KG1 (cell line): ENCODE measurements at places on chromosomes 6 and 20.

DNA sequence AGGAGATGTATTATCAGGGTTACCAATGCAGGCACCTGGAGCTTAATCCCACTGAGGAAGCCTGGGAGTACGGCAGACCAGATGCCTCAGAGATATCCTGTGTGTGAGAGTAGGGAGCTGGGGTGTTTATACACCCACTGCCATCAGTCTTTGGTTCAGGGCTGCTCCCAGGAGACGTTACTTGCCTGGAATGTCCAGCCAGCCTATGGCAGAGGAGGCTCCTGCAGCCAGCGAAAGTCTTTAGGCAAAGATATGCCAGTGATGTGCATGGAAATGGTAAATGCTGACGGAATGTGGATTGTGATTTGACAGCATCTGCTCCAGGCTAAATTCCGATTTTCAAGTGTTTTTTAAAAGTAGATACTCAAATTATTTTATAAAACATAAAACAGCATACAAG lies 282.0 kb downstream of the BTBD3 start:
- DNase-seq, result no peak

- DNase-seq, result no peak
Observed at GRCh38 chr6:106895703-106896040, 78.9 kb downstream of the CD24 start.

- no peak for DNase-seq
Observed at GRCh38 chr6:7559196-7559595, 17.7 kb downstream of the DSP start.

GRCh38 chr20:62860391-62860923 lies 1.2 kb downstream of the TCFL5 start:
- no peak for DNase-seq

DNA sequence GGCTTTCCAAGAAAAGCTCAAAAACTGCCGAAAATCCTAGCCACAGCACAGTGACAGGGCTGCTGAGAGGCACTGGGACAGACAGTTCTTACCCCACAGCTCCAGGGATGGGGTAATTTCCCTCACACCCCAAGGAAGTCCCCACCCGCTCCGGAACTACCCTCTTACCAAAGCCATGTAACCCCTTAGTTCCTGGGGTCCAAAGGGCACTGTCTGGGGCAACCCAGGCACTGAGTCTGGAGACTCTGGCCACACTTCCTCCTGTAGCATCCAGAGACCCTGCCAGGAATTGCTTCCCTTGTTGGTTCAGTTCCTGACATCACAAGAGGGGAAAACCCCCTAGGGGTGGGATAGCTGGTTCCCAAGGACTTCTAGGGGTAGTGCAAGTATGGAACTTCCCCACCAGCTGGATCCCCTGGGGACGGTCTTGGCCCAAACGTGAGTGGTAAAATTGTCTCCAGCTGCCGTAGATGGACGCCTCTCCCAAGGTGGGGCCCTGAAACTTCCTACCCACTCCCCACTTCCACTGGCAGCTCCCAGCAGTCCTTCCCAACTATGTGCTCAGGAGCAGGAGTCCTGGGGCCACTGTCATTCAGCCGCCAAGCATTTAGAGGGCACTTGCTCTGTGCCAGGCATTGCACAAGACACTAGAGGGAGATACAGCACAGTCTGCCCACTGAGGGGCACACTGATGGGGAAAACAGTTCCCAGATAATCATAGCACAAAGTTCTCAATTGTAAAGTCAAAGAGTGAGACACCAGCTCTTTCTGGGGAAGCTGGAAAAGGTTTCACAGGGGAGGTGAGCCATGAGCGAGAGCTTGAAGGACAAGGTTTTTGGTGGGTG lies 17.2 kb upstream of the HCK start:
- no peak for DNase-seq

GRCh38 chr20:42609618-42610017 lies 580.1 kb downstream of the PTPRT start:
- DNase-seq, result no peak

DNA sequence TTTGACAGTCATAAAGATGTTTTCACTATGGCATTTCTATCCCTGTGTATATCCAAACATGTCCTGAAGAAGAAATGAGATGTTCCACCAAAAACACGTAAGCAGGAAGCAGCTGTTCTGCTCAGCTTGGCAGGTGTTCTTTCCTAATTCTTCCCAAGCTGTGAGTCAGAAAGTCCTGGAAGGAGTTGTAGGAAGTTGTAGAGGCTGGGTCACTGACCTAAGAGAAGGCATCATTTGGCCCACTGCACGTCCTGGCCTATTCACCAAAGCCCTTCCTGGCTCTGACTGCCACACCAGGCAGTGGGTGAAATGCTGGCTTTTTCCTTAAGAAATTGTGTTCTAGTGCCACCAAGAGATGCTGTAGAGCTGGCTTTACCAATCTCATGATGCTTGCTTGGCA lies 40.3 kb downstream of the STX11 start:
- DNase-seq, result no peak

DNA sequence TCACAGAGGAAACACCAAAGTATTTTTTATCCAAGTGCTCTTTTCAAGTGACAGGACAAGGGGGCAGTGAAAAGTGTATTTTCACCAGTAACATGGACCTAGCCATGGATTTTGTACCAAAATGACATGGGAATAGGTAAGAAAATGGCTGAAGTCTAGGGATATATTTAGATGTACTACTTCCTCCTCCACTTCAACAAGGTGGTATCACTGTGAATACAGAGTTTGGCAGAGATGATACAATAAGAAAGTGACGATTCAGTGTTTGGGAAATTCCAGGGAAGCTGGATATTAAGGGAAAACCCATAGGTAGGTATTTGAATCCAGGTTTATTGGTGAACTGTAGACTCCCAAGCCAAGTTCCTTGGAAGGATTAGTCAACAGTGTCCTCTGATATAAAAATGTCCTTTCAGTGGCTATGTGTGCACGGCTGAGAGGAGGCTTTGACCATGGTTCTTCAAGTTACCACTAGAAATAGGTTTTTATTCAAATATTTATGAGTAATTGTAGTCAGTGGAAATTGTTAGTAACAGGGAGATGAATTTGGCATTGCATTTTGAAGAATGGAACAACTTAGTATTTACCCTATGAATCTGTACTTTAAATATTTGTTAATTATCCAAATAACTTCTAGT lies 356.0 kb upstream of the CITED2 start:
- no peak for DNase-seq

DNA sequence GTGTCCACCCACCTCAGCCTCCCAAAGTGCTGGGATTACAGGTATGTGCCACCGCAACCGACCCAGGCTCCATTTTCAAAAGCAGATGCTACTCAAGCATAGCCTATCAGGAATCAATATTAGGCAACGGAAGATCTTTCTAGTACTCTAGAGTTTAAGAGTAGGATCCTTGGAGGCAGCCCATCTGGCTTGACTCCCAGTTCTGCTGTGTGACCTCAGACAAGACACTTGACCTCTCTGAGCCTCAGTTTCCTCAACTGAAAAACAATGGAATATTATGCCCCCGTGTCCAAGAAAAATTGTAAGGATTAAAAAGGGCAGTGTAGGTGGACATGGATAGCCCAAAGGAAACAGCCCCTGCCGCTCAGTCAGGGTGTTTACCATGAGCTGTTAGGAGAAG lies 14.5 kb downstream of the ADA start:
- no peak for DNase-seq

- DNase-seq, result no peak
Observed at GRCh38 chr6:100613656-100614055, 148.9 kb upstream of the SIM1 start.

GRCh38 chr6:33885132-33886057 lies 81.6 kb upstream of the MLN start:
- DNase-seq, result no peak

- DNase-seq, result no peak
Observed at GRCh38 chr6:158474961-158475343, 84.9 kb upstream of the TMEM181 start.

DNA sequence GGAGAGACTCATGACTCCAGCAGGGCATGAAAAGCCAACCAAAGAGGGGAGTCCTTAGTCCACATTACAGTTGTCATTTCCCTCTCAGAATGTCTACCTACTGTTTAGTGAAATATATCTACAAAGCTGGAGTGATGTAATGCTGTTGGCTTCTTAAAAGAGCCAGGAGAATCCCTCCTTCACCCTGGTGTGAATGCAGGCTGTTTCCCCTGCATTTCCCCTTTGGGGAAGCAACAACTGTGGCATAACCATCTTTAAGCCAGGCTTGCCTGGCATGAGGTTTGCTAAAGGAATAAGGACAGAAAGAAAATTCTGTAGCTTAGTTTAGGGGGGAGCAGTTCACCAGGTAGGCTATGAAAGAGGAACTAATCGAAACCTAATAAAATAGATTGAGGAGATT lies 129.5 kb downstream of the CRYBG1 start:
- DNase-seq, result no peak

GRCh38 chr20:34815636-34816035 lies 9.8 kb downstream of the NCOA6 start:
- DNase-seq, result no peak

DNA sequence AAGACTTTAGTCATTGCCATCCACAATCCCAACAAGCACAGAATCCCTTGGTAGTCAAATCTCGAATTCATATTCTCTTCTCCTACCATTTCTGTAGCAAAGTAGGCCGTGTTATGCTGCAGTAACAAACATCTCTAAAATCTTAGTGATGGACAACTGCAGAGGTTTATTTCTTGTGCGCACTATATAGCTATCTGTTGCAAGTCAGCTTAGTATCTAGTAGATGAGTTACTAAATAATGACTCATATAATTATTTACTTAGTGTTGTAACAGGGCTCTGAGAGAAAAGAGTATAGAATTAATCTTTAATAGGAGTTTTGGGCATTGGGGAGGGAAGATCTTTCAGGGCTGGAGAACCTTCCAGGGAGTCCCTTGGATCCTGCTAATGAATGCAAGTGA lies 73.3 kb downstream of the CAP2 start:
- no peak for DNase-seq

- DNase-seq, result peak; percentile 14
Observed at GRCh38 chr6:16964553-16965499, 137.0 kb upstream of the STMND1 start.

- no peak for DNase-seq
Observed at GRCh38 chr6:121453191-121453590, 17.7 kb downstream of the GJA1 start.

GRCh38 chr6:6785163-6785521 lies 196.6 kb downstream of the LY86 start:
- no peak for DNase-seq

GRCh38 chr6:149646599-149646998 lies 1.9 kb downstream of the KATNA1 start:
- no peak for DNase-seq

DNA sequence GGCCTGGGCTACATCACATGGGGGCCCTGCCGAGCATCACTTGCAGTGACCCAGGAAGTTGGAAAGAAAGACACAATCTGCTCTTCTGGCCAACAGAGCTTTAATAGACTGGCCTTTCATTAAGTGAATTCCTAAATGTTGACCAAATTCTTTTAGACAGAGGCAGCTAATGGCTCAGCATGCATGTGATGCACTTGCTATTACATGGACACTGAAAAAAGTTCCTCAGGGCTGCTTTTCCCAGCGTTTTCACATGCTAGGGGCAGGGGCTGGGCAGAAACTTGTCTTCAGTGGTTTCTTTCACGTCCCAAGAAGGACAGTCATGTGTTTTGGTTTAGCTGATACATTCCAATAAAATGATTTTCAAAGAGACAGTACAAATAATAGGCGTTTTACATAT lies 651.0 kb upstream of the SLC35B3 start:
- DNase-seq, result no peak

- DNase-seq, result no peak
Observed at GRCh38 chr6:34237316-34237721, 646 bp downstream of the HMGA1 start.

DNA sequence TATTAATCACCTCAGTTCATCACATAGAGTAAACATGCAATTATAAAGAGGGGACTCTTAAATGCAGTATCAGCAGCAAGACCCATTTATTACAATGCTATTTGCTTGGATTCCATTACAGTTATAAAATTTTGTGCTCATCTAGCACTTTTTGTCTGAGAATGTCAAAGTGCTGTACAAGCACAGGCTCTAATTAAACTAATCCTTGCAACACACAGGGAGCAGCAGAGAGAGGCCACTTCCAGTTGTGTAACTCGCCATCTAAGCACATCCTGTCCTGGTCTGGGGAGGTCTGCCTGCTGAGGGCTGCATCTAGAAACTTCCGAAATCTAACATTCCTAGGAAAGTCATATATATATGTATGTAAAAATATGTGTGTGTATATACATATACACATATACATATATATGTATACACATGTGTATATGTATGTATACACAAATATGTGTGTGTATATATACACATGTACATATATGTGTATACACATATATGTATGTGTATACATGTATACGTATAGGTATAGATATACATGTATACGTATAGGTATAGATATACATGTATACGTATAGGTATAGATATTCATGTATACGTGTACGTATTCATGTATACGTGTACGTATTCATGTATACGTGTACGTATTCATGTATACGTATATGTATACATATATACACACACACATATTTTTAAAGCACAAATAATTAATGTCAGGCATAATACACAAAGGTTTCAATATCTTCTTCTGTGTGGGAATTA lies 136.4 kb upstream of the JARID2 start:
- DNase-seq, result no peak

DNA sequence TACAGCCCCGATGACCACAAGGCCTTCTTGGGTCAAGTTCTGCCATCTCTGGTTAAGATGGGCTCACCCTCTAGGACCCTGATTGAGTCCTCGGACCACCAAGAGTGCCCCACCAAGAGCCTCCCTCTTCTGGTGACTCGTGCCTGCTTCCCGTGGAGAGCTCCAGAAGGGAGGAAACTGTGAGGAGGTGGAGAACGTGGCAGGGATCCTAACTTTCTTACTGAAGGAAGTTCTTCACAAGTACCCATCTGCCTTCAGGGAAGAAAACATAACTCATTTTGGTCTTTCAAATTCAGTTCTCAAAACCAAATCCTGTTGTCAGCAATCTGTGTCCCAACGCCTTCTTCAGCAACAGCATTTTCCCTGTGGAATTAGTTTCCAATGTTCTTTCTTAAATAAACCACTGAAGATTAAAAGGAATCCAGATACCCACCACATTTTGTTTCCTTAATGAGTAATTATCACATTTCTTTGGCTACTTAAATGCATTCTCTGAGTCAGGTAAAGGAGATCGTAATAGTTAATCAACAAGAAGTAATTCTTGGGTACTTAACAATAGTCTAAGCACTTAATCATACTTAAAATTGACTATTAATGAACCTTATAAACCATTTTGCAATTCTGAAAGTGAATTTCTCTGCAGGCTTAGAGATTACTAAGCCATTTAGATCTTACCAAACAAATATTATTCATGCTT lies 185.8 kb upstream of the SGK1 start:
- no peak for DNase-seq

GRCh38 chr20:62286493-62287064 lies 16.2 kb upstream of the ADRM1 start:
- no peak for DNase-seq

- no peak for DNase-seq
Observed at GRCh38 chr20:7790189-7790588, 150.1 kb downstream of the HAO1 start.

- DNase-seq, result no peak
Observed at GRCh38 chr6:101281266-101281665, 112.2 kb upstream of the GRIK2 start.

- DNase-seq, result no peak
Observed at GRCh38 chr20:53328961-53329360, 264.7 kb downstream of the ZNF217 start.
